Stimulated activated CD8-positive, alpha-beta memory T cell treated with anti-CD3 and anti-CD28 coated beads, Interleukin-7, amount 100 ng/mL, for 48 hours (primary cell): ENCODE measurements at places on chromosomes 4 and X.

GRCh38 chr4:69760455-69760854, at the start of gene SULT1B1:
Gene SULT1B1 (minus strand): TSS chr4:69760620. CDS start chr4:69755217, 5,403 bp downstream.
- peak; percentile 1 for DNase-seq

GRCh38 chr4:76365636-76366035, 55.3 kb downstream of the CCDC158 start:
- no peak for DNase-seq

GRCh38 chrX:71913156-71913950, 2.7 kb downstream of the NHSL2 start:
- DNase-seq: no peak

DNA sequence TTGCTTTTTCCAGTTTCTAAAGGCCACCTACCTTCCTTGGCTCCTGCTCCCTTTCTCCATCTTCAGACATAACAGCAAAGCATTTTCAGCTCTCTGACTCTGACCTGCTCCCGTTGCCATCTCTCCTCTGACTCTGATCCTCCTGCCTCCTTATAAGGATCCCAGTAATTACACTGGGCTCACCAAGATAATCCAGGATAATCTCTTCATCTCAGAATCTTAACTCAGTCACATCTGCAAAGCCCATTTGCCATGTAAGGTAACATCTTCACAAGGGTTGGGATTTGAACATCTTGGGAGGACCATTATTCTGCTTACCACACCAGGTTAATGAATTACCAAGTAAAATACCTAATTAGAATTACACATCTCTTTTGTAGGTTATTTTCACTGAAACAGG, 41.3 kb upstream of the MAGED1 start:
- no peak for DNase-seq

GRCh38 chrX:155009994-155010472, 12.5 kb downstream of the F8 start:
- DNase-seq: no peak

- DNase-seq: no peak
These were observed 123.3 kb upstream of the TBL1X start for GRCh38 chrX:9341291-9342201.

GRCh38 chr4:48184882-48185281, 50.8 kb upstream of the TXK start:
- no peak for DNase-seq

DNA sequence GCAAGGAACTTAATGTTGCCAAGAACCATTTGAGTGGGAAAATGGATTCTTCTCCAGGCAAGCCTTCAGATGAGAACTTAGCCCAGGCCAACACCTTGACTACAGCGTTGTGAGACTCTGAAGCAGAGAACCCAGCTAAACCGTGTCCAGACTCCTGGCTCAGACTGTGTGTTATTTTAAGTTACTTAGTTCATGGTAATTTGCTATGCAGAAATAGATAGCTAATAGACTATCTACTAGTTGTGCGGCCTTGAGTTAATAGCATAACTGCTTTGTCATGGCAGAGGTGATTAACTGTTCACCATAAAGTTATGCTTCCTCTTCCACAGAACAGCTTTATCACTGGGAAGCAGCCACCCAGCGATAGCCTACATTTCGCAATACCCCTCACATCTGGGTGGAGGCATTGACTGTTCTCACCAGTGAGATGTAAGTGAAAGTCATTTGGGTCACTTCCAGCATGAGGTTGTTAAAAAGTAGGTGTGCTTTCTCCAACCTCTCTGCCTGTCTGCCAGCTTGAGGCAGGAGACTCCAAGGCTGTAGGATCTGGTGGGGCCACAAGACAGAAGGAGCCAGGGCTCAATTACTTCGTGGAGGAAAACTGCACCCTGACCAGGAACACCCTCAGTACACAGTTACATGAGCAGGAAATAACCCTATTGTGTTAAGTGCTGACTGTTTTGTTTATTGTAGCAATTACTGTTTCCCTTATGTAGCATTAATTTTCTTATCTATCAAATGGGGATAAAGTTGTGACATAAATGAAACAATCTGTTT, 94.2 kb downstream of the GPAT3 start:
- no peak for DNase-seq

- DNase-seq: no peak
These were observed 16.6 kb downstream of the FAM114A1 start for GRCh38 chr4:38884254-38884653.

- peak; percentile 22 for DNase-seq
These were observed 24.0 kb downstream of the CYTL1 start for GRCh38 chr4:4995103-4995907.

GRCh38 chr4:135538698-135539097, 1337.1 kb upstream of the PABPC4L start:
- no peak for DNase-seq

- no peak for DNase-seq
These were observed 293.6 kb upstream of the NDST3 start for GRCh38 chr4:117740736-117741135.

DNA sequence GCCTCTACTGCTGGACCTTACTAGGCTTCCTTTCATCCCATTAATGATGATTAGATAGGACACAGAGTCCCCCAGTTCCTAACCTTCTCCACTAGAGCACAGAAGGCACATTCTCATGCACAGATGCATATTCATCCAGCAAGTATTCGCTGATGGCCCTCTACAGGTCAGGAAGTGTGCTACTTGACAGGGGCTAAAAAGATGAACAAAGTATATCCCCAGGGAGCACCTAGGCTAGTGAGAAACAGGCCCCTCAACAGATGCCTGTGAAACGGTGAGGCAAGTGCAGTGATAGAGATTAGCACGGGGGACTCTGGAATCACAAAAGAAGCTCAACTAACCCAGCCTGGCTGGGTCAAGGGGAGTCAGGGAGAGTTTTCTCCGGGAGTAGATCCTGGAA, 95.8 kb downstream of the MGST2 start:
- DNase-seq: no peak

DNA sequence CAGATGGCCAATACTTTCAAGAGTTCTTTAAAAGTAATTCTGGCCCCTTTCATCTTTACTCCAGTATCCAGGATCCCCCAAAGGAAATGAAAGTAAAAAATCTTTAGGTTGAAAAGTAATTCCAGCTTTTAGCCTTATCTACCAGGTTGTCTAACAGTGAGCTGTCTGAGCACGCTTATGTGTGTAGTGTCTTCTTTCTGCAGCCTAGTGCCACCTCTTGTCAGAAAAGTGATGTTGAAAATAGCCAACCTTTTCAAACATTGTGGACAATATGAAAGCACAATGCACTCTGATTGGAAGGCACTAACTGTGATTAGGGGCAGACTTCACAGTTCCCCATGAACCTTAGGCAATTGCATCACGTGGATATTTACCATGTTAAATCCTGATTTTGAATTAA, 92.1 kb downstream of the RELL1 start:
- DNase-seq: no peak

DNA sequence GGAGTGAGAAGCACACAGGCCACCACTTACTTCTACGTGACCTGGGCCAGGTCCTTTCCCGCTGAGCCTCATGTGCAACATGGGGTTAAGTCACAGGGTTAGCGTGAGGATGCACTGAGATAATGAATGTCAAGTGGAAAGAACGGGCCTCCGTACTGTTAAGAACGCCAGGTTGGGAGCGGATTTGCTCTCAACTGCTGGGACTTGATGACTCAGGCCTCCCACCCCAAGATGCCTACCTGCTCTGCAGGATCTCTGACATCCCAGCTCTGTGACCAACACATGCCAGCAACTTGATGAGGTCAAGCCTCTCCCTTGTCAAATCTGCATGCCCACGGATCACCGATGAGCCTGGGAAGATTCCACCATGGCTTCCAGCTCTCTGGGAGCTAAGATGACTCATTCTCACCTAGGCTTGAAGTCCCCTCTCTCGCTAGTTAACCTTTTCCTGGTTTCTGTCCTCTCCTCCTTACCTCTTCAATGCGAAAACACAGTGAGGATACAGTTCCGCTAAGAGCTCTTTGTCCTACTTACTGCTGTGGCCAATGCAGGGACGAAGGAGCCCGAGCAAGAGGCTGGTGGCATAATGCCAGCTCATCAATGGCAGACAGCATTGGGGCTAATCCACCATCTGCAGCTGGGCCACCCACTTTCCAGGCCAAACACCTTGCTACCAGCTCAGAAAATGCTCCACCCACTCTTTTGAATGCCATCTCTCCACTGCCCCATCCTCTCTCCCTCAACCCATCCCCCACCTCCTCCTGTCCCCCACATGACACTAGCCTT, 67.6 kb downstream of the PJA1 start:
- no peak for DNase-seq

DNA sequence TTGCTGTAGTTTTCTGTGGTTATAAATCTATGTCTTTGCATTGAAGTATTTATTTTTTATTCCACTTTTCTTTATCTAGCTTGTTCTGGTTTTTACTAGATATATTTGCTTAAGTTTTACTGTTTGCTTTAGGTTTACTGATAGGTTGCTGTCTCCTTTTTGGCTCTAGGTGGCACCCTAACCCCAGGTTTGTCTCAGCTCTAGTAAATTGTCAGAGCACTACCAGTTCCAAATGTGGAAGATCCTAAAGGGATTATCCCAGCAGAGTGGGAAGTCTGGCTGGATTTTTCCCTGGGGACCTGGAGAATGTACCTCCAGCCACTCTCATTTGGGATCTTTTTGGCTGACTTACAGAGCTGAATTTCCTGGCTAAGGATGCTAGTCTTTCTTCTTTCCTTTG, 106.1 kb downstream of the PBDC1 start:
- no peak for DNase-seq

- no peak for DNase-seq
These were observed 75.3 kb downstream of the DCUN1D4 start for GRCh38 chr4:51918251-51918650.
